Pancreas (tissue), 10 donors: ENCODE measurements at places on chromosomes 4 and X. TPM values are rescaled to one million over a fixed set of nuclear protein-coding genes. Genes with fewer than 3 reads are reported as not detected.

- H3K27ac ChIP-seq = no peak overlapping the region
- no peak overlapping the region for H3K4me3 ChIP-seq
- no peaks in the 10 kb centered on the region for H3K27me3 ChIP-seq
- no peak for DNase-seq
These were observed 210.6 kb downstream of the KDR start for GRCh38 chr4:54914781-54915180.

DNA sequence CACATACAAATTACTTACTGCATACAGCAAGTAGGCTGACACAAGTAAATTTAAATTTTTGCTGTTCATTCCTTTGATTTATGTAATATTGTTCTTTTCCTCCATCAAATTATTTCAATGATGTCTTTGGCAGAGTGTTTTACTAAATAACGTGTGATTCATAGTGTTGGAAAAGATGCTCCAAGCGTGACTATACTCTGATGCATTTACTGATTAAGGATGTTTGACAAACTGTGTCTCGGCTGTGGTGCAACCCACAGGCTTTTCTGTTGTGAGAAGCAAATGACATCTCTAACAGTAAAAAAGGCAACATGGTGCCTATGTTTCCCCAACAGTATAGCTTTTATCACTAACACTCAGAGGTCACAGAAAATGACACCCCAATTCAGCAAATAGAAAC, 540.9 kb downstream of the PPP4R3C start:
- H3K36me3 ChIP-seq = no peaks in the 10 kb centered on the region
- no peak overlapping the region for H3K27ac ChIP-seq
- no peak overlapping the region for H3K4me3 ChIP-seq
- H3K4me1 ChIP-seq = no peaks in the 10 kb centered on the region
- no peak for DNase-seq

- no peaks in the 10 kb centered on the region for H3K4me1 ChIP-seq
- H3K27me3 ChIP-seq = no peaks in the 10 kb centered on the region
- no peak overlapping the region for H3K4me3 ChIP-seq
- H3K27ac ChIP-seq = no peak overlapping the region
- H3K36me3 ChIP-seq = no peaks in the 10 kb centered on the region
These were observed 87.8 kb downstream of the VCX2 start for GRCh38 chrX:8083286-8083685.

DNA sequence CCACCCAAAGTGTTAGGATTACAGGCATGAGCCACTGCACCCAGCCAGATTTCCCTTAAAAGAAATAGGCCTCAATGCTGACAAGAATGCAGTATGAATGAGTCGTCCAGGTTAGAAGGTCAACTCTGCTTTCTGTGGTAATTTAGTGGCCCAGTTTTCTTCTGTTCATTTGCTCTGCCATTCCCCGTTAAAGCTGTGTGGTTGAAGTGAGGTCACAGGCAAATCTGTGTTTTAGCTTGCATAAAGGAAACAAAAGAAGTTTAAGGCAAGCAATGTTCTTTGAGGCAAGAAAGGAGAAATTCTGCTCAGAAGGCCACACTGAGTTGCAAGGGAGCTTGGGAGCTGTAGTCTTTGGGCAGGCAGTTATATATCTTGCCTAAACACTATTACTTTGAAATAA, 176.8 kb downstream of the LARP7 start:
- DNase-seq = no peak
- H3K4me1 ChIP-seq = no peaks in the 10 kb centered on the region
- H3K27me3 ChIP-seq = no peaks in the 10 kb centered on the region

The ZNF711 gene
- total RNA-seq = 1.9 TPM

The NDP gene
- total RNA-seq = not detected
